ENCODE measurements at places on chromosomes 12 and 14.
A peak's percentile ranks its signal among the peaks of the same experiment; 100 is the strongest.

- no peak for DNase-seq
These were observed 64.8 kb downstream of the CACNA1C start for GRCh38 chr12:2117541-2117940.

DNA sequence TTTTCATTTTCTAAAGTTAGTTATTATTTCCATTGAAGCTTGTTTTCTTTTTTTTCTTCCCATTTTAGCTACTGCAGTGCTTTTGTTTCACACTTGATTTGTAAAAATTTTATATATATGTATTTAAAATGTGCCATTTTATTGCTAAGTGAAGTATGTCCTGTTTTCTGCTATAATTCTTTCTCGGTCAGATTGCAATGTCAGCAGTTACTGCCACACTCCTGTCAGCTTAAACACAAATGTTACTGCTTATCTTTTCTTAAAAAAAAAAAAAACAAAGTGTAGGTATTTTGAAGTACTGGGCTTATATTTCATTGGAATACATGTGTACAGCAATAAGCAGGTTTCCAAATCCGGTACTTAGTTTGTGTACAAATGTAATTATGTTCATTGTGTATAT lies 63.4 kb upstream of the AEBP2 start:
- no peak for DNase-seq

DNA sequence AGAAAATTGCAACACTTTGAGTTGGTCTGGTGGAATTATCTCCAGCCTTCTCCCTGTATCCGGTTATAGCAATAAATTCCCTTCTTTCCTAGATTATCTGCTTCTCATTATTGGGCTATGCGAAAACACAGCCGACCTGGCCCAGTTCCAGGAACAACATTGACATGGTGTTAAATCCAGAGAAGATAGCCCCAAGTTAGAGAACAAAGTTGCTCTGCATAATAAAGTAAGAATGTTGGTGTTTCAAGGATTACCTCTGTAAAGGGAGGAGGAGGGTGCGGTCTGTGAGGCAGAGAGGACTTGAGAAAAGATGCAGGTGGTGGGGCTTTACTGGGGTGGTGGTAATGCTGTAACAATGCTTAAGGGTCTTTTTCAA lies 12.1 kb downstream of the TCL1A start:
- no peak for DNase-seq

- peak; percentile 62 for DNase-seq
These were observed 11.8 kb downstream of the PDE1B start for GRCh38 chr12:54561164-54561563.

GRCh38 chr14:96168581-96168980 lies 36.1 kb upstream of the BDKRB2 start:
- no peak for DNase-seq

DNA sequence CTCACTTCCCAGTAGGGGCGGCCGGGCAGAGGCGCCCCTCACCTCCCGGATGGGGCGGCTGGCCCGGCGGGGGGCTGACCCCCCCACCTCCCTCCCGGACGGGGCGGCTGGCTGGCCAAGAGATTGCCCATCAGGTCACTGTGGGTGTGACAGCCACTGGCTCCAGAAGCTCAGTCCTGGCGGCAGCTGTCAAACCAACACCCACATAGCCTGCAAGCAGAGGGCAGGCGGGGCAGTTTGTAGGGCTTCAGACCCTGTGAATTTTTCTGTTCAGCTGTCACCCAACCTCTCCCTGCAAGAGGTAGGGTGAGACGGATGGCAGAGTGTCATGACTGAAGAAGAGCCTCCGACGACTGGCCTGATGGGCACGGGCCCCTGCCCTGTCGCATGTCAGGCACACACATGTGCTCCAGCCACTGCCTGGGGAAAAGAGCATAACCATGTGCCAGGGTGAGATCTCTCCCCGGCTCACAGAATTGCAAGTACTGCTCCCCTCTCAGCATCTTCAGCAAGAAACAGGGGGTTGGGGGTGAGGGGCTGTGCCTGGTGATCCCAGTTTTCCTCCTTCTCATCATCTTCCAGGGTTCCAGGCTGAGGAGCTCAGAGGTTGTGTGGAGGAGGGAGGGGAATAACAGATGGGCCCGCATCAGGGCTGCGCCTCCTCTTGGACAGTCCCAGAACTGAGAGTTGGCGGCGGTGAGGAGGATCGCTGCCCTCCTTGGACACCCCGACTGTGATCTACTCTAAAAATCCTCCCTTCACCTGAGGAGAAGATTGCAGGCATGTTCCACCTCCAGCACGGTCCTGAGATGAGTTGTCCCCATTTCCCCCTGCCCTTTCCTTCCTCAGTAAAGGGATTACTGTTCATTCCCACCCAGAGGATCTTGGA lies 11.2 kb upstream of the PRPH start:
- DNase-seq: no peak
